ENCODE measurements at places on chromosomes 16 and 17.

GRCh38 chr16:73064212-73064993 lies 16.5 kb upstream of the ZFHX3 start:
- peak; percentile 85 for DNase-seq

DNA sequence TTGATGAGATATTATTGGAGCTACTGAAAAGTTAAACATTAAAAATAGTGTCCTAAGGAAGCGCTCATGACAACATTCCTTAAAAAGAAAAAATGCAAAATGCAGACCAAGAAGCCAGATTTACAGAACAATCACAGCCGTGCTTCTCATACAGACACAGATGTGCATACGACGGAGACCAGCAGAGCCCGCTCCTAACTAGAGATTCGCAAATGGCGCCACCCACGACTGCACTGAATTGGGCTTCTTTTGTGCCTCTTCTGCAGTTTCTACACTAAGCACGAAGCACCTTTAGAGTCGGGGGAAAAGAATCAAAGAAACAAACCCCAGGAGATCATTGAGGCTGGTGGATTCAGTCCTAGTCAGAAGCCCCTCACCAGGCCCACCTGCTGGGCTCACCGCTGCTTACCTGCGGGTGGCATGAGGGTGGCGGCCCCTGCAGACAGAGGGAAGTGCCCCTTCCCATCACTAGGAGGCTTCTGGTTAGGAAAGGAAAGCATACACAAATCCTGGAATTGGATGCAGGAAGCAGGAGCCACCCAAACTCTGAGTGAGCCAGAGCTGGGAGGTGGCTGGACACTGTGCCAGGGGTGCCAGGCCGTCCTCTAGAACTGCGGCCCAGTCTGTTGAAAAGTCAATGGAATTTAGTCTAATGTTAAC lies 64.9 kb upstream of the CHMP6 start:
- DNase-seq, result no peak

- peak; percentile 79 for DNase-seq
Observed at GRCh38 chr16:2022723-2023091, 3.1 kb downstream of the NPW start.

GRCh38 chr16:1678500-1679098 lies 520 bp downstream of the JPT2 start:
- DNase-seq, result peak; percentile 28

GRCh38 chr17:57548421-57549410 lies 196.4 kb downstream of the CCDC182 start:
- DNase-seq, result peak; percentile 14

DNA sequence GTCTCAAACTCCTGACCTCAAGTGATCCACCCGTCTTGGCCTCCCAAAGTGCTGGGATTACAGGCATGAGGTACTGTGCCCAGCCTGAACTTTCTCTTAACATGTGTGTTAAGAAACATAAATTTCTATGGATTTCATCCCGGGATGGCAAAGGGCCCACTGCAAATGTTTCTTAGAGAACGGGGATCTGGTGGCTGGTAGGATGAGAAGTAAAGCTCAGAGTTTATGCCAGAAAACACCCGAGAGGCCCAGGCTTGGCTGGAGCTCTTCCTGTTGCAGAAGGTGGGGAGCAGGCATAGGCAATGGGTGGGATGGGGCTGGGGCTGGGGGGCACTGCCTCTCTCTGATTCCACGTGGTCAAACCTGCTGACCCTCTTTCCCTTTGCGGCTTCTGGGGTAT lies 5.6 kb upstream of the CARHSP1 start:
- DNase-seq, result no peak

GRCh38 chr17:76558198-76559095 lies 18.6 kb downstream of the PRCD start:
- peak; percentile 43 for DNase-seq

DNA sequence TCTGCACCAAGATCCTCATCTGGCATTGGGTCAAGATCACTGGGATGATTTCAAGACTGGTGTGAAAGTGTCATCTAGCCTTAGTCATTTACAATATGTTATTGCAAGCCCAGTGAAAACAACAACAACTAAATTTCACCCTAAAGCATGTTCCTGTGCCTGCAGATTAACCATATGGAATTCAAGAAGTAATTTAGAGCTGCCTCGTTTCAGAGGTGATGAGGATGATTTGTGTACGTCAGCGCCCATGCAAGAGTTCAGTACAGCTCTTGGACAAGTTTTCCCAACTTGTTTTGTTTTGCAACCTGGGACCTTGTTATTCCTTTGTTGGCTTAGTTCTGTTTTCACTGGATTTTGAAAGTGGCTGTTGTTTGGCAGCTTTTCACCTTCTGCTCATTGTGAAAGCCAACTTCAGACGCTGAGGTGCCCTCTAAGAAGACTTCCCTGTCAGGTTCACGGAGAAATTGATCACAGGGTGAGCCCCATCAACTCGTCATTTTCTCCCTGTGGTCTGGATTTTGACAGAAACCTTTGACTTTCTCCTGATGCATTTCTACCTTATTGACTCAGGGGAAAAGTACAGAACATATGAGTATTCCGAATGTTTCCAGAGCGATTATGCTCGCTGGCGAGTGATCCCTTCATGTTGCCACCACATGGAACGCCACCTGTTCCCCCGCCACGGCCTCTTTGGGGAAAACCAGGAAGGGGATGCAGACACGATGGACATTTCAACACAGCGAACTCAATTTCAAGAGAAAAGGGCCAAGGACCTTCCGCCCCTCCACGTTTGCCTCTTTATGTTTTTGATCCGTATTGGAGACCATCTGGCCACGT lies 85.6 kb downstream of the FOXL1 start:
- DNase-seq, result peak; percentile 56

DNA sequence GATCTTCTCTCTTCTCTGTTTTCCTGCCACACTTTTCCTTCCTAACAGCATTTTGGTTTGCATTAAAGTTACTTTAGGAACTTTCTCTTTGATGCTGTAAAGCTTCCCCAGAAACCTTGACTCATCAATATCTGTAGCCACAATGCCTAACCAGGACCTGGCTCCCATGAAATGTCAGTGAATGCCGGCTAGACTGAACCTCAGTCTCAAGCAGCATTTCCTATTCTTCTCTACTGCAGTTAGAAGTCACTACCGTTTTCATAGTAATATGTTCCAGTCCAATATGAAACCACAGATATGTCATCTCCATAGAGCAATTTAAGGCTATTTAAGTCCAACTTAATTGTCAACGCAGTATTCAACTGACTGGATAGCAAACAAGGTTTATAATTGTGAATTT lies 28.9 kb downstream of the ITFG1 start:
- no peak for DNase-seq

DNA sequence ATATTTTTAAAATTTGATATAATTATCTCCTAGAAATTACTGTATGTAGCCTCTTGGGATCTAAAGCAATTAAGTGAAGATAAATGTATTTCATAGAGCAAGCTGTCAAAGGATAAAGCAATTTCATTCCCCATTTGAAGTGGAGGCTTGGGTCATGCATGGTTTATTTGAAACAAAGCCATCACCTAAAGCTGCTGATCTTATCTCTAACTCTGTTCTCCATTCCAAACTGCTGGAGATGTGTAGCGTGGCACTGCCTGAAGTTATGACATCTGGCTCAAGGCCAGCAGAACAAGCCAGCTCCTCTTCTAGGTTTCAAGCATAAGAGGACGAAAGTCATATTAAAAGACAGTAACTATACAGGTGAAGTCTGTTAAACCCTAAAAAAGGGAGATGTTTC lies 83.9 kb downstream of the HIC1 start:
- DNase-seq, result peak; percentile 22

GRCh38 chr16:85984947-85985451 lies 86.0 kb downstream of the IRF8 start:
- DNase-seq, result no peak

DNA sequence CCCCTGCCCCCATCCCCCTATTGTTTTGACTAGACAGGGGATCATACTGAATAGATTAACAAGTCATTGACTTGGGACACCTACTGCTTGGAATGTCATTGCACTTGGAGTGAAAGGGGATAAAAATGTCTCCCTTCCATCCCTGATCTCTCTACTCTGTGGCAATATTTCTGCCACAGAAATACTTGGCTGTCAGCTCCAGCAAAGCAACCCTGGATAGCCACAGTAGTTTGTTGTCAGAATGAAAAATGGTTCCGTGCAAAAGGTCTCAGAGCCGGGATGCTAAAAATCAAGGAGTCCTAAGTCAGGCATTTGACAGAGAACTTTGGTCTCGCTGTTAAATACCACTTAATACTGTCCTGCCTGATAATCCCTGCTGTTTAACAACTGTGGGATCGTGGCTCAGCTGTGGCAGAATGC lies 722.0 kb upstream of the SOX9 start:
- DNase-seq, result peak; percentile 67

GRCh38 chr17:7589204-7589868 lies 558 bp downstream of the SOX15 start:
- peak; percentile 82 for DNase-seq

DNA sequence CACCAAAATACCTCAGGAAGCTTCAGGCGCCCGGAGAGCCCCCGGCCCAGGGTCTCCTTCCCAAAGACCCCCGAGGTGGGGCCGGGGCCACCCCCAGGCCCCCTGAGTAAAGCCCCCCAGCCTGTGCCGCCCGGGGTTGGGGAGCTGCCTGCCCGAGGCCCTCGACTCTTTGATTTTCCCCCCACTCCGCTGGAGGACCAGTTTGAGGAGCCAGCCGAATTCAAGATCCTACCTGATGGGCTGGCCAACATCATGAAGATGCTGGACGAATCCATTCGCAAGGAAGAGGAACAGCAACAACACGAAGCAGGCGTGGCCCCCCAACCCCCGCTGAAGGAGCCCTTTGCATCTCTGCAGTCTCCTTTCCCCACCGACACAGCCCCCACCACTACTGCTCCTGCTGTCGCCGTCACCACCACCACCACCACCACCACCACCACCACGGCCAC lies 6.7 kb upstream of the TMEM88 start:
- DNase-seq, result no peak

- DNase-seq, result peak; percentile 39
Observed at GRCh38 chr16:12461201-12461600, 342.5 kb downstream of the CPPED1 start.

DNA sequence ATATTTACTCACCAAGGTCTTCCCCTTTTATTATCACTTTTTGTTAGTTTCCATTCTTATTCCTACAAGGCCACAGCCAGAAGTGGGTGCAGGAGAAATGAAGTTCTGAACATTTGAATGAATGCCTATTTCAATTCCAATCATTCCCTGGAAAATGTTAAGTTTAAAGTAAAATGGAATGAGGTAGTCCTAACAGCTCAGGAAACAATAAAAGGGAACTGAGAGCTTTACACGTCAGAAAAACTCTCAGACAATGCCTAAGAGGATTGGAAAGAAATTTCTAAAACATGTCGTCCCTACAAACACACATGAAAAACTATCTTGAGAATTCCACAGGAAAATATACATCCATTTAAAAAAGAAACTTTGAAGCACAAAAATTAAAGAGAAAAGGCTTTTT lies 238.8 kb downstream of the STX8 start:
- DNase-seq, result no peak

DNA sequence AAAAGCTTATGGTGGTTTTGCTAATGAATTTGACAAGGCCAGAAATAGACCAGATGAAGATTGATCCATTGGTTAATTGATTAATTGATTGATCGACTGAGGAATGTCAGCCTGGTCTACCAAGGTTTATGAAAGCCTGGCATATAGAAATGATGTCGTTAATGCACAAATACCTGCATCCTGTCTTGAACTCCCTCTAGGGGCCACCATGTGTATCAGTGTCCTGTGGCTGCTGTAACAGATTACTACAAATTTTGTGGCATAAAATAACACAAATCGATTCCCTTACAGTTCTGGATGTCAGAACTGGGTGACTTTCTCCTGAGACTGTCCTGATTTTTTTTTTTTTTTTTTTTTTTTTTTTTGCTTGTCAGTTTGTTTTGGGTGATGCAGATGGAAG lies 553.2 kb downstream of the MAF start:
- no peak for DNase-seq

DNA sequence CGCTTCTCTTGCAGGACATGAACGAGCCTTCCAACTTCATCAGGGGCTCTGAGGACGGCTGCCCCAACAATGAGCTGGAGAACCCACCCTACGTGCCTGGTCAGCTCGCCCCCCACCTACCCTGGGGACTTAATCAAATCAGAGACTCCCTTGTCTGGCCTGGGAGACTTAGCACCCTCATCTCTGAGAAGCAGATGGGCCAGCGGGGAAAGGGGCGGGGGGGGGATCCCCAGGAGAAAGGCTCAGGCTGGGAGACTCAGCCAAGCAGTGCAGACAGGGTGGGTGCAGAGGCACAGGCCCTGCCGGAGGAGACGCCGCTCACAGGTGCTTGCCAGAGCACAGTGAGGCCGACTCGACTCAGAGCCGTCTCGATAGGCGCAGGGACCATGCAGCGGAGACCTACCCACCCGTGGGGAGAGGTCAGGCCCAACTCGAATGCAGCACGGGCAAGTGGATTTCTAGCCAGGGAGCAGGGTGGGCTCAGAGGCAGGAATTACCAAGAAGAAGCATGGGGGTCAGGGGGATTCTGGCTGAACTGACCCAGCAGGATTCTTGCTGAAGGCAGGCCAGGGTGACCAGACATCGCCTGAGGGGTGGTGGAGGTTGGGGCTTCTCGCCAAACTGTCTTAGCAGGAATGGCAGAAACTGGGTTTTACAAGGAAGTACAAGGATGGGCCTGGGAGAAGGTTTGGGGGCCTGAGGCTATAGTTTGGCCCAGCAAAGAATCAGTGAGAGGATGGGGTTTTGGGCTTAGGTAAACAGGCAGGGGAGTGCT lies 9.7 kb downstream of the GAA start:
- DNase-seq, result no peak

GRCh38 chr16:83356266-83356665 lies 451.5 kb upstream of the HSBP1 start:
- peak; percentile 46 for DNase-seq

DNA sequence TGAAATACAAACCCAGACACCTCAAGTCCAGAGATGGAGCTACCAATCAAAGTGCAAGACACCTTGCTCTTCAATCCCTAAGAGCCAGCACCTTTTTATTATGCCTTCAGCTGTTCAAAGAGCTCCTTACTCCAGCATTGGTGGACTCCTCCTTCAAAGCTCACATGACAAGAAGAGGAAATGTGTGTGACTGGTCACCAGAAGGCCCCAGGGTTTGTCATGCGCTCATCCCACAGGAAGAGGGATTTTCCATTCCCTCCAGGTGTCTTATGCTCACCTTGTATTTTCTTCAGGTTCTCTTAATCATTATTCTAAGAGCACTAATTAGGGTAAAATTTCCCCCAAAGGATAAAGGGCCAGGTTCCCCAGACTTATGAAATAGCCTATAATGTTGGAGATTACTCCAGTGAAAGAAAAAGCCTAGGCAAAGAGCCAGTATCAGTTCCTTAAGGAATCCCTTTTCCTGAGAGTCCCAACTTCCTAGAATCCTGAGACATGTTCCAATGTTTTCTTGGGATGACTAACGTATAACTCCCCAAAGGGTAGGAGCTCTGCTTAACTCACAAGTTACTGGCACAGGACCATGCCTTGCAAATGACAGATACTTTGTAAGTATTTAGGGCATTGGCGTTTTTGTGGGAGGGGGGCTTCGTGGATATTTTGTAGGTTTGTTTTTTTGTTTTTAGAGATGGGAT lies 56.9 kb upstream of the SOX9 start:
- peak; percentile 15 for DNase-seq

- DNase-seq, result no peak
Observed at GRCh38 chr16:79439901-79440300, 160.6 kb downstream of the MAF start.

GRCh38 chr17:48068491-48068961 lies 20.4 kb downstream of the NFE2L1 start:
- DNase-seq, result peak; percentile 71

GRCh38 chr16:78437352-78437968 lies 338.0 kb downstream of the WWOX start:
- peak; percentile 4 for DNase-seq
